Inflammatory macrophage treated with lipopolysaccharide for 1 hour (primary cell): ENCODE measurements at places on chromosomes 16 and 17.
A peak's percentile ranks its signal among the peaks of the same experiment; 100 is the strongest.

- DNase-seq: no peak
These were observed 27.3 kb upstream of the ABCC12 start for GRCh38 chr16:48182979-48183537.

- peak; percentile 33 for DNase-seq
These were observed 11.6 kb downstream of the CLTC start for GRCh38 chr17:59631276-59631675.

GRCh38 chr16:17026600-17027242 is 444.0 kb downstream of the XYLT1 start:
- no peak for DNase-seq

GRCh38 chr17:40448213-40448638 is 5.0 kb downstream of the IGFBP4 start:
- peak; percentile 52 for DNase-seq

DNA sequence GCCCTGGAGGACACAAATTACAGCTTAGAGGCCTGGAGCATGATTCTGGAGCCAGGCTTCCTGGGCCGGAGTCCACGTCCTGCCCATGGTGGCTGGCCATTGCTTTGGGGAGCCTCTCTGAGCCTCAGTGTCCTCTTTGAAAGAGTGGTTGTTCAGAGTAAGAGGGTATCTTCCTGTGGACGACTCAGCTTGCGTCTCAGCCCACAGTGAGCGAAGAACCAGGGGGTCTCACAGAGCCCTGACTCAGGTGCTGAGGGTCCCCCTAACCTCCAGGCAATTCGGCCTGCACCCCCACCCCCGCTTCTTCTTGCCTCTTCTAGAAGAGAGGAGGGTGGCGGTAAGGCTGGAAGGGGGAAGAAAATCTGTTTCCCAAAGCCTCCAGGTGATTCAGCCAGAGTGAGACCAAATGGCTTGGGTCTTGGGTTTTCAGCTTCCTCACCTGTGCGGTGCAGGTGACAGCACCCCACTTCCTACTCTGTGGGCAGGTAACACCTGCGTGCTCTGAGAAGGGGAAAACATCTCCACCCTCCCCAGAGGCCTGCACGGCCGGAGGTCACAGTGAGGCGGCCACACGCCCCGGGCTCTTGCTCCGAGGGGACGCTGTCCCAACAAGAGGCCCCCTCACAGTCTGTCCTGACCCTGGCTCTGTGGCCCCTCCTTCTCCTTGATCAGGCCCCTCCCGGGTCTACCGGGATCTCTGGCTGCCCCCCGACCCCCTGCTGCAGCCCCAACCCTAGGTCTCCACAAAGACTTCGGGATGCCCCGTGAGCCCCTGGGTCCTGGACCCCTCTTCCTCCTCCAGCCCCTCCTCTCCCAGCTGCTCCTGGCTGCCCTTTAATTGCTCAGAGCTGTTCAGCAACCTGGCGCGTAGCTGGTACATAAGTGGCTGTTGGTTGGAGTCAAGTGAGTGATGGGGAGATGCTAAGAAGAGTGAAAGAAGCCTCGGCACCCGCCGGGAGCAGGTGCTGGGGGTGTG is 119.2 kb downstream of the METRNL start:
- DNase-seq: no peak

- DNase-seq: no peak
These were observed 94.2 kb upstream of the HSBP1 start for GRCh38 chr16:83713597-83713996.

- DNase-seq: no peak
These were observed 44.6 kb downstream of the WSB1 start for GRCh38 chr17:27338536-27338985.

- DNase-seq: no peak
These were observed 76.4 kb upstream of the TBX2 start for GRCh38 chr17:61323003-61323908.

DNA sequence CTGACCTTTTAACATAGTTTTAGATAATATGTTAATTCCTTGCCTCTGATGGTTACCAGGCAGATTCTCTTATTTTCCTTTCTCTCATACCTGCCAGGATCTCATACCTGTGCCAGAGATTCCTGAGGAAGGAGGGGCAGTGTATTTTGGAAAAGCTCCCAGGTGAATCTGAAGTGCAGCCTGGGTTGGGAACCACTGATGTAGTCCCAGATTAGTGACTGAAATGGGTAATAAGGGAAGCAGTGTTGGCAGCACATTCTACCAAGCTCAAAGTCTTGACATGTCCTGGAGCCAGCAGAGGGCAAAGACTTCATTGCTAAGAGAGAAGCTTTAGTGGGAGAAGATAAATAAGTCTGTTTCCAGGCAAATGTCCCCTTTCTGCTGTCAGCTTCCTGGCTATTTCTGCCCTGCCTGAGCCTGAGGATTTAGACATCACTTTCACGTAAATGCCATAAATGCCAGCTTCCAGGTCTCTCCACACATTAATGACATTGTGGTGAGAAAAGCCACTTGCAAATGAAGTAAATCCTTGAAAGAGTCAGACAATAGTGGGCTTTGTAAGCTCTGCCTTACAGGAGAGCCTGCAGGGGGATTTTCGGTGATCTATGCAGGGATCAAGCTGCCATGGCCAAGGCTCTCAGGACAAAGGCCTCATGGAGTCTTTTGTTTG is 40.9 kb upstream of the C16orf78 start:
- no peak for DNase-seq

DNA sequence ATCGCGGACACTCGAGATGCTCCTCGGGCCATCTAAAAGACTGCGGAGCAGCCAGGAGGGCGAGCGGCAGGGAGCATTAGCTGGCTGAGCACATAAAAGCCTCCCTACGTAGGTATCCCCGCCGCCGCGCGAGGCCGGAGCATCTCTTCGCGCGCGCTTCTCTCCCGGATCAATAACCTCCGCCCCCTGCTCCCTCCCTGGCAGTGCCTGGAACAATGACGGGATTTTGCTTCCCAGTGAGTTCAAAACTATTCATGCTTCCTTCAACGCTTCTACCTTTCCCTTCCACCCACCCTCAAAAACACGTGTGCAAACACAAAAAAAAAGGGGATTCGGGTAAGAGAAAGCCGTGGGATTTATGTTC is 984 bp downstream of the CENPV start:
- DNase-seq: no peak
